ENCODE measurements at places on chromosomes 2 and 18.

- no peak for DNase-seq
Observed at GRCh38 chr18:69947361-69948133, at the start of gene CD226. CD226 (minus strand) TSS chr18:69947873; CDS start chr18:69947406, 467 bp downstream.

DNA sequence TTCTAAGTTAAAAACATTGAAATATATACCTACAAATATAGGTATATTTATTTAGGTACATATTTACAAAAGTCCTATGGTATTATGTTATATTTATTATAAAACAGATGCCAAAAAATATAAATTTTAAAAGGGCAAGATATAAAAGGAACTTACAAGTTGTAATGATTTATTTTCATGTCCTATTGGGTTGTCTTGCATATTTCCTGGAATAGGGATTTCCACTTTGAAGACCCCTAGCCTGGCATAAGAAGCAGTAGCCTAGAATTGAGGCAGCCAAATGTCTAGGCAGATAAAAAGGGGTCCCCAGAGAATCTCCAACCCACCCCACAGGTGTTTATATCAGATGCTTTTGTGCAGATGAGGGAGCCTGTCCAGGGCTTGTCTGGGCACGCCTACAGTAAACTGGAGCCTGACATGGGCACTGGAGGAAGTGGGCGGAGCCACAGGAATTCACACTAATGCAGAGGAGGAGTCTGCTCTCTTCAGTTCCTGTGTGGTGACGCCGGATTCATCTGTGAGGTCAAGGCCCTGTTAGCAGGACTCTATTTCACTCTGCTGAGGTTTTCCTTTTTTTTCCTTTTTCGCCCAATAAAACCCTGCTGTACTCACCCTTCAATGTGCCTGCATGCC, 1088.9 kb upstream of the PIK3C3 start:
- peak; percentile 37 for DNase-seq

DNA sequence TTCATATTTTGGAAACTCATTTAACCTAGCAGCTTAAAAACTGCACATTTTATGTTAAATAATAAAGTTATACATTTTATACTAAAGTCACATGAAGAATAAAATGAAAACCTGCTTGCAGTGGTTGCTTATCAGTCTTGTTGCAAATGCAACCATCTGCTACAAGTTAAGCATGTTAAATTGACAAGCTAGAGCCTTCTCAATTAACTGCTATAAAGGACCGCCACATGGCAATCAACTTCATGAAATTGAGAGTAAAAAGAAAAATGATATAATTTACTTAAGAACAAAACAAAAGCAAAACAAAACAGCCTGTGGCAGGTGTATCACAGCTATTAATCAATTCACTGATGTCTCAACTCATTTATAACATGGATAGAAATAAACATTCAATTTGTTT, 78.7 kb downstream of the RTTN start:
- DNase-seq, result no peak

GRCh38 chr2:74756356-74756890, 77.5 kb upstream of the HK2 start:
- DNase-seq, result no peak

GRCh38 chr2:132538331-132538855, 121.8 kb downstream of the GPR39 start:
- no peak for DNase-seq
